H9 (cell line): ENCODE measurements at places on chromosomes 12 and 14.

GRCh38 chr14:96574171-96574632 is 72.0 kb downstream of the PAPOLA start:
- DNase-seq = no peak

- no peak for DNase-seq
Observed at GRCh38 chr14:93007225-93007997, 84.5 kb downstream of the CHGA start.

DNA sequence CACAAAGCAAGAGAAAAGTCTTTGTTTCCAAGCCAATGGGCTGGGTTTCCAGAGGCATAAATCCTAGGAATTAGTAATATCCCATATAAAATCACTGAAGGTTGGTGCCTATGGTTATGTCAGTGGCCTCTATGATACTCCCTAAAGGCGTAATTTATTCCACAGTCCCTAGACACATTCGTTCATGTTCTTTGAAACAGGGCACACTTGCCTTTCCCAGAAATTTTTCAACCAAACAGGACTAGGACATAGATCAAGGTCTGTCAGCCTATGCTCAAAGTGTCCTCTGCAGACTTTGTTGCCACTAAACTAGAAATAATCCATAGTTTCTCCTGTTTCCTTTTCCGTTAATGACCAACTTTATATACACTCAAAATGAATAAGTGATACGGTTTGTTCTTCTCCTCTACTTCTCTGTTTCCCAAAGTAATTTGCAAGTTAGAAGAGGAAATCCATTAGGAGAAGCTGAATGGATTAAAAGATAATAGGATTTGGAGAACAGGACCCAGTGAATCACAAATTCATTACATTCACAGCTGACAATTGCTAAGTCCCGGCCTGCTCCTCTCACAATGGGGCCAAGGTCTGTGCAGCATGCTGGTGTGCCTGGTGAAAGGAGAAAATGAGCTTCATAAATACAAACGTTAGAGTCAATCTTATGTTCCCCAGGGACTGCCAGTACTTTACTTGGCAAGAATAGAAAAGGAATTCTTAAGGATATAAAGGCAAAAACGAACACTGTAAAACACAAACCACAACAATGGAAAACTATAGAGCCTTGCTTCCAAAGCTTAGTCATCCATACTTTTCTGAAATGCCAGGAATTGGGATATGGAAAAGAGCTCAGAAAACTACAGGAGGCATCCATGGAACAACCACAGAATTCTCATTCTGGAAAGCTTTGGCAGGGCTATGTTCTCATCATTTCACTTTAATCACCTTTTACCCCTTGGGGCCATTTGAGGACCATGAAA is 966.2 kb downstream of the NRXN3 start:
- DNase-seq = no peak

GRCh38 chr12:84785951-84786350 is 126.6 kb downstream of the SLC6A15 start:
- no peak for DNase-seq
